ENCODE measurements at places on chromosomes 5 and 9.

DNA sequence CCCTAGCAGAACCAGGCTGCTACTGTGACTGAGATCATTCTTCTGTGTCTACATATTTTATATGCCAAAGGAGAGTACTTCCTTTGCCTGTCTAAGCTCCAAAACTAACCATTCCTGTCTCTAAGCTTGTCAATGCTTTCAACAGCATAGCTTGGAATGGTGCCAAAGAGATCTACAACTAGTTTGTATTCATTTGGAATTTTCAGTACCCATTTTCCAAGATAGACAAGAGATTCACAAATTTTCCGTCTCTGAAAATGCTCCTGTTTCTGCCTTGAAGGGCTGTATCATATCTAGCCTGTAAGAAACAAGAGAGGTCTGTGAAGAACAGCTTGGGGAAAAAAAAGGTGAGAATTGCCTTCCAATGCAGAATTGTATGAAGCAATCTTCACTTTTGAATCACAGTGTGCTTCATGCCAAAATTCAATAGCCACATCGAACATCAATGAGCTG is 334.4 kb upstream of the ACTBL2 start:
- no peak for DNase-seq

GRCh38 chr5:132689513-132689912 is 15.7 kb downstream of the IL4 start:
- no peak for DNase-seq

GRCh38 chr5:24141046-24141445 is 503.7 kb downstream of the CDH10 start:
- DNase-seq: no peak

GRCh38 chr5:9761706-9762105 is 131.6 kb upstream of the TAS2R1 start:
- DNase-seq: no peak

DNA sequence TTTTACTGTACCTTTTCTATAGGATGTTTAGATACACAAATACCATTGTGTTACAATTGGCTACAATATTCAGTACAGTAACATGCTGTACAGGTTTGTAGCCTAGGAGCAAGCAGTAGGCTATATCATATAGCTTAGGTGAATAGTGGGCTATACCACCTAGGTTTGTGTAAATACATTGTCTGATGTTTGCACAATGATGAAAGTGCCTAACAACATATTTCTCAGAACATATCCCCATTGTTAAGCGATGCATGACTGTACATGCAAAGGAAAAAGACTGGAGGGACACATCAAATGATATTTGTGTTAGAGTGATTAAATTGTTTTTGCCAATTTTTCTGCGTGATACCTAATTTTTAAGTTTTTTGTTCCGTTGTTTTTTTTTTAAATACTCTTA is 5.3 kb downstream of the CHMP5 start:
- DNase-seq: no peak

GRCh38 chr5:31362529-31362900 is 169.0 kb downstream of the CDH6 start:
- DNase-seq: no peak

DNA sequence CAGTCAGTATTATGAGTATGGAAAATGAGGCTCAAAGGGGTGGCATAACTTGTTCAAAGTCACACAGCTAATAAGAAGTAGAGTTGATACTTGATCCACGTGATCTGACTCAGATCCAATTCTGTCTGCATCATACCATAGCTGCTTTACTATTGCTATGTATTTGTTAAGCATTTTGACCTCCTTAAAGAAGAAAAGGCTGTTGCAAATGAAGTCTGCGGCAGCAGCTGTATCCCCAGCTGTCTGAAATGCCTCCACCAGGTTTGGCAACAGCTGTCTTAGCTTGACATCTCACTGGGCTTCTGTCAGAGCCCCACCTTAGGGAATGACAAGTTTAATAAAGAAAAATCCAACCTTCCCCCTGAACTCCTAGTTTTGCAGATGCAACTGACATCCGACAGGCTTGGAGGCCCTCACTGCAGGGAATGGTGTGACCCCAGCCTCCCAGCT is 75.6 kb upstream of the SLC44A1 start:
- no peak for DNase-seq
